ENCODE measurements at places on chromosomes 5 and 9. TPM values are rescaled to one million over a fixed set of nuclear protein-coding genes. Genes with fewer than 3 reads are reported as not detected.

- no peak for DNase-seq
- H3K4me3 ChIP-seq = no peak overlapping the region
- no peak overlapping the region for H3K27ac ChIP-seq
- H3K4me1 ChIP-seq = no peaks in the 10 kb centered on the region
Measured at GRCh38 chr5:95401626-95402025, 10.5 kb downstream of the FAM81B start.

DNA sequence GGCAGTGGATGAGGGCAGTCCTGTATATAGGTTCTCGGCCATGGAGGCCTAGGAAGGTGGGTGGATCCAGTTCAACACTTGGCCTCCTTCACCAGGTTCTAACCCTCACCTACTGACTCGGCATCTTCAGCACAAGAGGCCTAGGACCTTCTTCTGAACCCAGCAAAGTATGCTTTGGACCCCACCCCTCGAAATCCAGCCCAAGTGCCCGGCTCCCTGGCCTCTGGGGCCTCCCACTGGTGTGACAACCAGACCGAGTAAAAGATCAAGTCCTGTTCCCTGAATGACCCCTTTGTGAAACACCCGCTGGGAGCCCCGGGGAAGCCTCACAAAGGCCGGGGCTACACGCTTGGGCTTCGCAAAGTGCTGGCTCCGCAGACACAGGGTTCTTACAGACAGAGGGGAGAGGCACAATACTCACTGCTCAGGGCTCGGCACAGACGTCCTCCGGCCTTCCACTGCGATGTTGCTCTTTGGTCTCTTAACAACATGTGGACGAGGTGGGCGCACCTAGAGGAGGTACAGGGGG lies 47.0 kb downstream of the CRB2 start:
- H3K36me3 ChIP-seq = no peaks in the 10 kb centered on the region

- no peak for DNase-seq
- H3K27ac ChIP-seq = no peak overlapping the region
- no peaks in the 10 kb centered on the region for H3K27me3 ChIP-seq
- H3K4me3 ChIP-seq = no peak overlapping the region
Measured at GRCh38 chr5:73266176-73266738, 93.3 kb downstream of the TMEM174 start.

DNA sequence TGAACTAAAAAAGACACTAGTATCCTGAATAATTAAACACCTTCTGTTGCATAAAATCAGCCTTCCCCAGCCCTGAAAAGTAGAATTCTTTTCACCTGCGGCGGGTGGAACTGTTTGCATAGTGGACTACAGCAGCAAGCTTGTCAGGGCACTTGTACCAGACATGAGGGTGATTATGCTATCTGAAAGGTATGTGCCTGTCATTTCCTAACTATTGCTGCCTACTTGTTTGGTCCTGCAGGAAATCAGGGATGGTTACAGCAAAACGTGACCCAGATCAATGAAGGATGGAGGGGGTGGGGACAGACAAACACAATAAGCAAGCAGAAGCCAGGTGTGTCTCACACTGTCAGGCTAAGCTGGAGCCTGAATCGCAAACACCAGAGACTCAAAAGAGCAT lies 385.6 kb downstream of the MLLT3 start:
- no peaks in the 10 kb centered on the region for H3K4me1 ChIP-seq
- no peak for DNase-seq
- no peak overlapping the region for H3K27ac ChIP-seq
- H3K4me3 ChIP-seq = no peak overlapping the region

- no peaks in the 10 kb centered on the region for H3K36me3 ChIP-seq
- DNase-seq = no peak
- H3K4me1 ChIP-seq = peaks cover 8% of the 10 kb centered on the region
- H3K27me3 ChIP-seq = no peaks in the 10 kb centered on the region
- H3K27ac ChIP-seq = no peak overlapping the region
- no peak overlapping the region for H3K4me3 ChIP-seq
Measured at GRCh38 chr9:77965445-77966123, 66.0 kb downstream of the GNAQ start.

GRCh38 chr5:91306497-91306896 lies 76.6 kb downstream of the ARRDC3 start:
- H3K36me3 ChIP-seq = no peaks in the 10 kb centered on the region
- H3K27me3 ChIP-seq = no peaks in the 10 kb centered on the region
- H3K4me1 ChIP-seq = no peaks in the 10 kb centered on the region
- no peak overlapping the region for H3K4me3 ChIP-seq
- no peak overlapping the region for H3K27ac ChIP-seq

GRCh38 chr5:74017786-74018211 lies 391.8 kb downstream of the ARHGEF28 start:
- no peaks in the 10 kb centered on the region for H3K36me3 ChIP-seq
- no peak for DNase-seq

- H3K4me3 ChIP-seq = no peak overlapping the region
- H3K36me3 ChIP-seq = no peaks in the 10 kb centered on the region
- no peaks in the 10 kb centered on the region for H3K27me3 ChIP-seq
- DNase-seq = no peak
- no peak overlapping the region for H3K27ac ChIP-seq
Measured at GRCh38 chr5:55324815-55325418, 17.1 kb downstream of the MTREX start.

GRCh38 chr5:163730206-163730756 lies 224.9 kb downstream of the MAT2B start:
- H3K27me3 ChIP-seq = no peaks in the 10 kb centered on the region
- DNase-seq = no peak
- no peaks in the 10 kb centered on the region for H3K4me1 ChIP-seq
- no peaks in the 10 kb centered on the region for H3K36me3 ChIP-seq
- no peak overlapping the region for H3K4me3 ChIP-seq

DNA sequence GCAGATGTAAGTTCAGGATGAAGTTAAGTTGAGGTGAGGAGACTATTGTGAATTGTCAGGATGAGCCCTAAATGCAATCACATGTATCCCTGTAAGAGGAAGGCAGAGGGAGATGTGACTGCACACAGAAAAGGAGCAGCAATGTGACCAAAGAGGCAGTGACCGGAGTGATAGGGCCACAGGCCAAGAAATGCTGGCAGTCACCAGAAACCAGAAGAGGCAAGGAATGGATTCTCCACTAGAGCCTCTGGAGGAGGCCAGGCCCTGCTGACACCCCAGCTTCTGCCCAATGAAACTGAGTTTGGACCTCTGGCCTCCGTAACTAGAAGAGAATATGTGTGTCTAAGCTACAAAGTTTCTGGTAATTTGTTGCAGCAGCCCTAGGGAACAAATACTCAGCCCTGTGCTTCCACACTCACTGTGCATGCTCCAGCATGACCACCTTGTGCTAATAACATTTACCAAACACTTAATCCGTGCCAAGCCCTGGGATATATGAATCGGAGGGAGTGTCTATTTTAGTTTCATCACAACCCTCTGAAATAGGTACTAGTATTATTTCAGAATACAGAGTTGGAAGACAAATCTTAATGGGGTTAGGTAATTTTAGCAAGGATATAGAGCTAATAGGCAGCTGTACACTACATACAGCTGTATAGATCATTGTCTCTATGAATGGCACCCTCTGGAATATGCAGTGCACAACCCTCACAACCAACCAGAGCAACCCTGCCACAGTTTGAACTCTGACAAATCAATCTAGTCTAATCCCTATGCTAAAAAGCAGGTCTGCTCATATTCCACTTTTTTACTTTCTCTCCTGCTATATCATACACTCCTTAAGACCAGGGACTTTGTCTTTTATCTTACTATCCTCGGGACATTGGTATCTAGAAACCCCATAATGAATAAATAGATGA lies 7.8 kb upstream of the GPX8 start:
- no peak overlapping the region for H3K27ac ChIP-seq
- H3K36me3 ChIP-seq = no peaks in the 10 kb centered on the region
- no peaks in the 10 kb centered on the region for H3K27me3 ChIP-seq
- H3K4me3 ChIP-seq = no peak overlapping the region

DNA sequence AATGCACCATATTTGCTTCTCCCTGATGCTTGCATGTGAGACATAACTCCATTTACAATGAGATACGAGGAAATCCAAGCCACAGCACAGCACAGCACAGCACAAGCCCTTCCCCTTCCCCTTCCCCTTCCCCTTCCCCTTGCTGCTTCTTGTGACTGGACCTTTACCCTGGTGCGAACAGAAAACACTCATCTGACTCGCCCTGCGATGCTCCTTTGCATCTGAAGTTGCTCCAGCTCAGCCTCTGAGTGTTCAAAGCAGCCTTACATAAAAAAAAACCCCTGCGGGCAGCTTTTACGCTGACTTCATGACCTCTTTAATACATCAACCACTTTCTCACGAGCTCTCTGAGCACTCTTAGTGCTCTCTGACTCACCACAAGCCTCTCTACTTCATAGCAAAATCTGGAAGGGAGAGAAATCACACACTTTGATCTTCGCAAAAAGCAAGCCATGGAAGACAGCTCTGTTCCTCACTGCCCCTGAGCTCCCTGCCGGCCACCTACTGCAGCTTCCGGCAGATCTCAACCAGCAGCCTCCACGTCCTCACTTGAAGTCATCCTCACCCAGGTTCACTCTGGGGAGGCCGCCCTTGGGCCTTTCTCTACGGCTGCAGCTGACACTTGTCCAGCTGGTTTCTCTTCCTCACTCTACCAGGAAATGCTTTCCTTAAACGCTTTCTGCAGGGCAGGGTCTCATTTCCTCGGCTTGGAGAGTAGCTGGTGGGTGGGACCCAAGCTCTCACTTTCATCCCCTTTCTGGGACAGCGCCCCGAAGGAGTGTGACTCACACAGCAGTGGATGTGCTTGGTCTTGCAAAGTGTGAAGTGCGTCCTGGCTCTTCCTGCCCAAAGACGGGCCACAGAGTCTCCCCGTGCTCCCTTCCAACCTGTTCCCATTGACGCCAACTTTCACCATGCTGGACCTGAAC lies 5.3 kb downstream of the SLC34A1 start:
- H3K4me3 ChIP-seq = no peak overlapping the region
- DNase-seq = peak; percentile 64
- H3K4me1 ChIP-seq = no peaks in the 10 kb centered on the region
- H3K36me3 ChIP-seq = no peaks in the 10 kb centered on the region
- H3K27me3 ChIP-seq = no peaks in the 10 kb centered on the region

GRCh38 chr9:5354184-5354583 lies 14.5 kb upstream of the RLN1 start:
- H3K27me3 ChIP-seq = no peaks in the 10 kb centered on the region
- H3K4me3 ChIP-seq = no peak overlapping the region
- H3K27ac ChIP-seq = no peak overlapping the region
- no peaks in the 10 kb centered on the region for H3K36me3 ChIP-seq
- no peaks in the 10 kb centered on the region for H3K4me1 ChIP-seq
- DNase-seq = no peak

DNA sequence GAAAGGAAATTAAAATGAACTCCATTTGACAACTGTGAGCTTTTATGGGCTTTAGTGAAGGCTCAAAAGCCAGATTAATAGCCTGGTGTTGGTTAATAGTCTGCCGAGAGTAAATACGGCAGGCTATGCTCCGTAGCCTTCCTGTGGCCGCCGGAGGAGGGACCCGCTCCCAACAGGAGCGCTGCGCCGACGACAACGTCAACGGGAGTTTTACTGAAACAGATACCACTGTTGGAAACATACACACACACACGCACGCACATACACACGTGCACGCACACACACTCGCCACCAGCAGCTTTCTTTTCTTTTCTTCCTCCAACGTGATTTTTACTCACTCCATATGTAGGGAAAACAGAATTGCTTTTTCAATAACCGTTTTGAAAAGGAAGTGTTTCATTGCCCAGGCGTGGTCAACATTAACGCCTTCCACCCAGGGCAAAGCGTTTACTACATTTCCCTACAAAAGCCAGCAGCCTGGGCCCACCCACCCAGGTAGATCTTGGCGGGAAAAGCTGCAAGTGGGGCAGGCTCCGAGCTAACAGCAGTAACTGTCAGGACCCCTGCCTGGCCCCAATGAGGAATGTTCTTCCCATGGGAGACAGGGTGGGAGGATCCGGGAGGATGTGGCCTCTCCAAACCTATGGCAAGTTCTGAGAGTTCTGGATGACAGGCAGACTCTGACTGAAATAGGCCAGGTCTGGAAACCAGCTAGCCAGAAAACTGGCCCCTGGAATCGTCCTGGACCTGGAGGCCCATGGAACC lies 72.3 kb downstream of the PAX5 start:
- DNase-seq = no peak
- no peaks in the 10 kb centered on the region for H3K4me1 ChIP-seq
- no peaks in the 10 kb centered on the region for H3K27me3 ChIP-seq
- no peak overlapping the region for H3K4me3 ChIP-seq
- no peaks in the 10 kb centered on the region for H3K36me3 ChIP-seq
- H3K27ac ChIP-seq = no peak overlapping the region

GRCh38 chr5:171700318-171700912 lies 85.2 kb upstream of the SMIM23 start:
- H3K27me3 ChIP-seq = no peaks in the 10 kb centered on the region
- no peaks in the 10 kb centered on the region for H3K36me3 ChIP-seq
- DNase-seq = no peak
- H3K4me3 ChIP-seq = no peak overlapping the region
- H3K4me1 ChIP-seq = no peaks in the 10 kb centered on the region

GRCh38 chr9:115730845-115731244 lies 422.7 kb upstream of the PAPPA start:
- DNase-seq = no peak
- no peak overlapping the region for H3K4me3 ChIP-seq
- H3K4me1 ChIP-seq = no peaks in the 10 kb centered on the region
- no peaks in the 10 kb centered on the region for H3K36me3 ChIP-seq
- no peaks in the 10 kb centered on the region for H3K27me3 ChIP-seq

The NEUROG1 gene
- not detected for total RNA-seq

The FCHSD1 gene
- total RNA-seq = 47.3 TPM

The CORO2A gene
- total RNA-seq = 1.6 TPM

The SPATA9 gene
- 0.45 TPM for total RNA-seq

The FBP2 gene
- total RNA-seq = not detected

The DMRT3 gene
- total RNA-seq = 0.26 TPM
